ENCODE measurements at places on chromosomes 7 and 10. TPM values are rescaled to one million over a fixed set of nuclear protein-coding genes. Genes with fewer than 3 reads are reported as not detected.

The NIPSNAP2 gene
- 52.9 TPM for total RNA-seq

The ZNF777 gene
- 8.6 TPM for total RNA-seq

The TSPAN33 gene
- total RNA-seq: 9.5 TPM

The CPA2 gene
- not detected for total RNA-seq

DNA sequence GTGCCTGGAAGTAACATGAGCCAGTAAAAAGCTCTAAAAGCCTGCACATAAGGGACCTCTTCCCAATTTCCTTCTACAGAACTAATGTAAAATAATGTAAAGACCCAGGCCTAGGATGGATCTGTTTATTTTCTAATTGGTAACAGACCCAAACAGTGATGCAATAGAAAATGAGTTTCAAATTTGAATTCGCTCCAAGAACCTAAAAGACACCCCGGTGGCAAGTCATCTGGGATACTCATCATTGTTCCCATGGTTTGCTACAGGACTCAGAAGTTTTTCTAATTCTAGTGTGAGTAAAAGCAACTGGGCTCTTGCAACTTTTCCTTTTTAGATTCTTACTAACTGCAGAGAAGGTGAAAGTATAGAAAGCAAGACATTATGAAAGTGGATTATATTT, 271.3 kb upstream of the CACNA2D1 start:
- no peak overlapping the region for H3K27ac ChIP-seq
- H3K36me3 ChIP-seq: no peaks in the 10 kb centered on the region
- H3K4me1 ChIP-seq: no peaks in the 10 kb centered on the region
- H3K27me3 ChIP-seq: no peaks in the 10 kb centered on the region

- no peak for DNase-seq
- peaks cover 55% of the 10 kb centered on the region for H3K4me1 ChIP-seq
- peak overlapping the region; percentile 93 for H3K27ac ChIP-seq
- peak overlapping the region; percentile 89 for H3K4me3 ChIP-seq
- H3K27me3 ChIP-seq: no peaks in the 10 kb centered on the region
Measured at GRCh38 chr7:101243646-101244374, 1.1 kb downstream of the FIS1 start.

The SNCG gene
- 25.0 TPM for total RNA-seq

- H3K4me1 ChIP-seq: peaks cover 47% of the 10 kb centered on the region
- H3K36me3 ChIP-seq: no peaks in the 10 kb centered on the region
- no peaks in the 10 kb centered on the region for H3K27me3 ChIP-seq
- no peak for DNase-seq
- no peak overlapping the region for H3K4me3 ChIP-seq
- H3K27ac ChIP-seq: peak overlapping the region; percentile 66
Measured at GRCh38 chr10:87545783-87546182, 41.1 kb downstream of the MINPP1 start.

The TUBB8 gene
- 0.38 TPM for total RNA-seq

The COL26A1 gene
- total RNA-seq: 0.24 TPM

The DEPP1 gene
- total RNA-seq: 108 TPM

DNA sequence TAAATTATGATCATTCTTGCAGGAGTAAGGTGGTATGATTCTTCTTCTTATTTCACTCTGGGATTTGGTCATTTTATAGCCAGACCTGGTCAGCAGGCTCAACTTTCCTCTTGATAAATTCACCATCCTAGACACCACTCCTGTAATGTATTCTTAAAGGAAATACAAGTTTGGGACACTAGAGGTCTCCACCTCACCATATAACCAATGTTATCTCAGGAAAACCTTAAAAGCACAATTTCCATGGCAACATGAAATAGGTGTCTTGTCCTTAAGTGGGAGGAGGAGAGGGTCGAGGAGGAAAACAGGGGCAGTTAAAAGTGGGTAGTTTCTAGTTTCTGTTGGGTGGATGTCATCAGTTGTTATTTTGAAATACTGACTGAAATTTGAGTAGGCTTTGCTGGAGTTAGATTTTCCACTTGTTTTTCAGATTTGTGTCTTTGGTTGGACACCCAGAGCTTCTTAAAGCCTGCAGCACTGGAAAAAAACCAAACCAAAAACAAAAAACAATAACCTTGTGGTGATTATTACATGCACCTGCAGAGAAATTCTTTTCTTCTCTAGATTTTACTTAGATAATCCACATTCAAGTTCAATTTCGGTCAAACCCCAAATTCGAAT, 163.1 kb downstream of the PRKCQ start:
- DNase-seq: no peak
- no peaks in the 10 kb centered on the region for H3K27me3 ChIP-seq
- H3K27ac ChIP-seq: no peak overlapping the region
- H3K4me3 ChIP-seq: no peak overlapping the region

The KLF14 gene
- not detected for total RNA-seq

- no peaks in the 10 kb centered on the region for H3K4me1 ChIP-seq
- no peak for DNase-seq
Measured at GRCh38 chr10:110258542-110258941, 46.2 kb downstream of the SMNDC1 start.

The PNLIP gene
- not detected for total RNA-seq

- H3K4me1 ChIP-seq: no peaks in the 10 kb centered on the region
- H3K4me3 ChIP-seq: no peak overlapping the region
Measured at GRCh38 chr10:107826171-107826570, 661.7 kb upstream of the SORCS1 start.

- DNase-seq: no peak
- H3K4me3 ChIP-seq: peak overlapping the region; percentile 70
- peak overlapping the region; percentile 95 for H3K27ac ChIP-seq
Measured at GRCh38 chr7:27142580-27143022, 880 bp downstream of the HOXA5 start.

The PTPRZ1 gene
- 1.9 TPM for total RNA-seq

DNA sequence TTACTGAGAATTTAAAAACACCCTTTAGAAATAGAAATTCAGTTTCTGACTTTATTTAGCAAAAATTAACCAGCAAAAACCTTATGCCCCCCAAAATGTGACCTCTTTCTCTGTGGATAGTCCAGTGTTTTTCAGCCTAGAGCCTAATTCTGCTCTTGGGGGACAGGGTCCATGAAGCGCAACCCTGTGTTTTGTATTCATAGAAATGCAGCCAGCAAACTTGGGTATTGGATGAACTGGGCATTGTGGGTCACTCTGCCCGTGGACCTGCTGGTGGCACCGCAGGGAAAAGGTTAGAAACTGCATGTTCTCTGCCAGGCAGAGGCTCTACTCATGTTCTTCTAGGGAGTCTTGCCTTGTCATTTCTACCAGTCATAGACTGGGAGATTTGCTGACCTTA, 787.4 kb upstream of the C7orf33 start:
- no peak overlapping the region for H3K4me3 ChIP-seq
- H3K36me3 ChIP-seq: no peaks in the 10 kb centered on the region
- H3K4me1 ChIP-seq: no peaks in the 10 kb centered on the region
- H3K27ac ChIP-seq: no peak overlapping the region
- DNase-seq: no peak

The PDCD11 gene
- 21.6 TPM for total RNA-seq

- H3K36me3 ChIP-seq: peaks cover 45% of the 10 kb centered on the region
- no peaks in the 10 kb centered on the region for H3K4me1 ChIP-seq
- no peak overlapping the region for H3K27ac ChIP-seq
- H3K27me3 ChIP-seq: no peaks in the 10 kb centered on the region
- no peak overlapping the region for H3K4me3 ChIP-seq
Measured at GRCh38 chr7:2583798-2584580, 25.2 kb downstream of the IQCE start.

DNA sequence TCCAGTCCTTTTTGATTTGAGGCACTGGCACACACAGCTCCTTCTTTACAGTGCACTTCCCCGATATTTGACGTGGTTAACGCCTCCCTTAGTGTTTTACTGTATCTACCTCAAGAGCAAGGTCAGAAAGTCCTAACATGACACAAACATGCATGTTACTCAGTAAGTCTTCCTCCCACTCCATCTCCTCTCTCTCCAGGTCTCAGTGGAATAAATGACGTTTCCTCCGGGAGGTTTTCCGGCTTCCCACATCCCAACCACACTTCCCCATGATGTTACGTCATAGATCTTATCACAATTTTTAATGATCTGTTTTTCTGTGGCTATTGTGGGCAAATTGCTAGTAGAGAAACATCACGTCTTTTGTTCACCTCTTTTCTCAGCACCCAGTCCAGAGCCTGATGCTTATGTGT, 165.7 kb downstream of the PTPN20 start:
- H3K36me3 ChIP-seq: no peaks in the 10 kb centered on the region
- no peak for DNase-seq
- no peak overlapping the region for H3K27ac ChIP-seq
- H3K4me3 ChIP-seq: no peak overlapping the region
- H3K4me1 ChIP-seq: no peaks in the 10 kb centered on the region

Data from lower lobe of right lung (tissue), 2 donors.